G401 (cell line): ENCODE measurements at places on chromosomes 2 and 18. TPM values are rescaled to one million over a fixed set of nuclear protein-coding genes. Genes with fewer than 3 reads are reported as not detected.

ANO7 gene
- total RNA-seq, result 1.1 TPM in 1 of 2 replicates, not detected in the other

GRCh38 chr18:31410716-31411483 is 34.3 kb downstream of the DSG4 start:
- DNase-seq, result no peak

DNA sequence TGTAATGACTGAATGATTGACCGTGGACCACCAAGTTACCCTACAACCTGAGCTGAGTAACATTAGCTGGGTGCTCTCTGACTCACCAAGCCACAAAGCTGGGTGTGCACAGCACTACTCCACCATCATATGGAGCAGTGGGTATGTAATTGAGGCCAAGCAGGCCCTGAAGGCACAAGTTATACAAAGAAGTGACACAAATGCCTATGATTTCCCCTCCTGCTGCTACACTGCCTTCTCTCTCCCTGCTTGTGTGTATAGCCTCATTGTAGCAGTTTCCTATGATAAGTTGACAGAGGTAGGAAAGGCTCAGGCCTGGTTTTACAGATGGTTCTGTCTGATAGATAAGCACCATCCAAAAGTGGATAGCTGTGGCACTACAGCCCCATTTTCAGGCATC is 1327.2 kb upstream of the DDX18 start:
- DNase-seq, result no peak

DNA sequence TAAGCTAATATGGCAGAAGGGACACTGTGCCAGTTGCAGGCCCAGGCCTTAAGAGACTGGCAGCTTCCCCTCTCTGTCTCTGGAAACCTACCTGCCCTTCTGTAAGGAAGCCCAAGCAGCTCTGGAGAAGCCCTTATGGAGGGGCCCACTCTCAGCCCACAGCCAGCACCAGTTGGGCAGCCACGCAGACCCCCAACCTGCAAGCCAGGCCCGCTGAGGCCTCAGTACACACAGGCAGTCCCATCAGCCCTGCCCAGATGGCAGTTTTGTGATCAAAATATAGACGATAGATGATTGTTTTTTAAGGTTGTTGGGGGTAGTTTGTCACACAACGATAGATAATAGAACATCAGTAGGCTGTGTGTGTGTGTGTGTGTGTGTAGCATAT is 36.8 kb upstream of the ALPP start:
- no peak for DNase-seq

DNA sequence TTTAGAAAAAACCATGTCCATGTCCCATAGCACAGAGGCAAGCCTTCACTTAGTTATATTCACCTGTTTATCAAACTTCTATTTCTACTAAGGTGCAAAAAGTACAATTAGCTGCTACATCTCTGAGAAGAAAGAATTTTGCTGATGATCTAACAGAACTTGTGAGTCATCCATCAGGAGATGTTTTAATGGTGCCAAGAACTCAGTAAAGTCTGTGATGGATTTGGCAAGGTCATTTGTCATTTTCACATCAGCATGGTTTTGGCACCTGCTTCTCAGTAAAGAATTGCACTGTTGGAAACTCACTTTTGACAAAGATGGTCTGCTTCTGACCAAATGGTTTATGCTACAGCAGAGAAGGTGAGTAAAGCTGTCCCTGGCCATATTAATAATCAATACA is 195.7 kb upstream of the TMEFF2 start:
- no peak for DNase-seq

DNA sequence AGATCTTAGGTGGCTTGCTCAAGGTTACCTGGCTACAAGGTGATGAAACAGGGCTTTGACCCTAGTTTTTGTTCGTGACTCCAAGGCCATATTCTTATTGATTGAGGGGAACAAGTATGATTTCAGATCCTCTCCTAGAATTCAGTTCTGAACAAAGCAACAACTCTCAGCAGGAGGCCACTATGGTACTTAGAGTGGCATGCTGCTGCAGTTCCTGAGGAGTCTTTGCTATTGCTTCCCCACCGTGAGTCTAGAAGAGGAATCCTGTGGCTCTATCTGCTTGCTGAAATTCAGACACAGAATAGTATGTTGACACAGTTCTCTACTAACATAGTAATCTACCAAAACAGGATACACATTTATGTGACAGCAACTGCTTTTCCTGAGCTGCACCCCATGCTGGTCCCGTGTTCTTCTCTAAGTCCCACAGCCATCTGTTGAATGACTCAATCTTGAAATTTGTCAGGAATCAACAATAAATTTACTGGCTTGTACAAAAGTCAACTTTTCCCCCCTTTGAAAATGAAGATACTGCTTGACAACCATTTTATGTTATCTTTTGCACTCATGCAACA is 4.1 kb downstream of the TGFBRAP1 start:
- no peak for DNase-seq

GRCh38 chr2:174522553-174522952 is 35.7 kb upstream of the GPR155 start:
- peak; percentile 12 for DNase-seq

GRCh38 chr2:70126413-70126812 is 39.1 kb downstream of the PCBP1 start:
- no peak for DNase-seq

- DNase-seq, result no peak
Observed at GRCh38 chr2:69703189-69703588, 38.7 kb upstream of the ANXA4 start.

- no peak for DNase-seq
Observed at GRCh38 chr2:182883451-182883850, 17.0 kb upstream of the FRZB start.

DNA sequence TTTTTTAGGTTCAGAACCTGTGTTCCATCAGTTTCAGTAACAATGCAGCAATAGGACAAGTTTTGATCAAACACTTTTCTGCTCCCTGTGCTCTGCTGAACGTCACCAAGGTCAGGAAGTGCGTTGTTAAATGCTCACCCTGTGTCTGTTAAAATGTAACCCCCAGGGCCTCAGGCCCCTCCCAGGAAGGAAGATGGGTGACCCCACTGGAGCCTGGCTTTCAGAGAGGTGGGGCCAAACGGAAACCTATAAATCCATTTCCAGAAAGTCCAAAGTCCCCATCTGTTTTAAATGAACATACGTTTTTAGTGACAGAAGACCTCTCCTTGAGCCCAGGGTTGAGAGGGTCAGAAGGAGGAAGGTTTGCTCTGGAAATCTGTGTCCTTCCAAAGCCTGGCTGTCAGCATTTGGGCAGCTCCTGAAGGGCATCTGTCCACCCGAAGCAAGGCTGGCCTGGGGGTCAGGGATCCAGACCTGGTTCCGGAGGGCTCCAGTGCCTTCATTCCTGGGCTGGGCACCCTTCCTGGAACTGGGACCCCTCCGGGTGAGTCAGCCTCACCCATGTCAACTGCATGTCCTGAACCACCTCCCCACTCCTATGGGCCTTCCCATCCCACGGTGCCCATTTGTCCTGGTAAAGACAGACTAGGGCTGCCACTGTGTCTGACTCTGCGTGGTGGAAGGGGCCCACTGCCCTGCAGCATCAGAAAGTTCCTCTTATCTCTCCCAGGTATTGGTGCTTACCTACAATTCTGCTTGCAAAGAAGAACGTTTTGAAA is 117.4 kb upstream of the COPS8 start:
- DNase-seq, result no peak

GRCh38 chr2:38522754-38523349 is 79.9 kb downstream of the HNRNPLL start:
- DNase-seq, result peak; percentile 29

DNA sequence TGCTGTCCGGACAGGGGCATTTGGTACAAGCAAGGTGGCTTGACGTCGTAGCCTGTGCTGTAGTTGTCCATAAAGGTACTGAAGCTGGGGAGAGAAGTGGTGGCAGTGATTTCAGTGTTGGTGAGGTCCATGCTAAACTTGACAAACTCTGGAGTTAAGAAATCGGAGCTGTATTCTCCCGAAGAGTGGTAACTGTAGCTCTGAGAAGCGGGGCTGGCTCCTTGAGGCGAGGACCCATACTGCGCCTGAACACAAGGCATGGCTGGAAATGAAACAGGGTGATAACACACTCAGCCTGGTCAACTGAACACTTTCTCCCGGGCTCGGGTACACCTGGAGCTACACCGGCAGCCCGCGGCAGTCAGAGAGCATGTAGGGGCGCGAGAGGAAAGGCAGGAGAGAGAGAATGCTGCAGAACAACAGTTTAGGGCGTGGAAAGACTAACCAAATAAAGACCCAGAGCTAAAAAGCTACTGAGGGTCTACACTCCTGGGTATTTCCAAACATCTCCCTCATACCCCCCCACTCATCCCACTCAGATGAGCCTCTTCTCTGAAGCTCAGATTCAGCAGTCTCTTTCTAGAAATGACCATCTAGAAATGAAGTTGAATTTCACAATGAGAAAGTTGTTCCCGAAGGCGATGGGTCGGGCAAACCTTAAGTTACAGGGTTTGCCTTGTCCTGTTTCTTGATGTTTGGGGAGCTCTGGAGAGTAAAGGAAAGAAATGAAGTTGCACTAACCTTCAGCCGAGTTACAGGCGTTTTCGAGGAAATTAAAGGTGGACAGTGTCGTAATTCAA is 2.4 kb downstream of the NR4A2 start:
- peak; percentile 14 for DNase-seq
